K562 (cell line): ENCODE measurements at places on chromosomes 6 and 20.
A peak's percentile ranks its signal among the peaks of the same experiment; 100 is the strongest.

- no peaks in the 10 kb centered on the region for H3K36me3 ChIP-seq
- peaks cover 2% of the 10 kb centered on the region; the same call in 2 of the 3 replicates for H3K27me3 ChIP-seq
- H3K4me3 ChIP-seq = no peak overlapping the region
Measured at GRCh38 chr6:38713812-38714211, 1.3 kb upstream of the DNAH8 start.

DNA sequence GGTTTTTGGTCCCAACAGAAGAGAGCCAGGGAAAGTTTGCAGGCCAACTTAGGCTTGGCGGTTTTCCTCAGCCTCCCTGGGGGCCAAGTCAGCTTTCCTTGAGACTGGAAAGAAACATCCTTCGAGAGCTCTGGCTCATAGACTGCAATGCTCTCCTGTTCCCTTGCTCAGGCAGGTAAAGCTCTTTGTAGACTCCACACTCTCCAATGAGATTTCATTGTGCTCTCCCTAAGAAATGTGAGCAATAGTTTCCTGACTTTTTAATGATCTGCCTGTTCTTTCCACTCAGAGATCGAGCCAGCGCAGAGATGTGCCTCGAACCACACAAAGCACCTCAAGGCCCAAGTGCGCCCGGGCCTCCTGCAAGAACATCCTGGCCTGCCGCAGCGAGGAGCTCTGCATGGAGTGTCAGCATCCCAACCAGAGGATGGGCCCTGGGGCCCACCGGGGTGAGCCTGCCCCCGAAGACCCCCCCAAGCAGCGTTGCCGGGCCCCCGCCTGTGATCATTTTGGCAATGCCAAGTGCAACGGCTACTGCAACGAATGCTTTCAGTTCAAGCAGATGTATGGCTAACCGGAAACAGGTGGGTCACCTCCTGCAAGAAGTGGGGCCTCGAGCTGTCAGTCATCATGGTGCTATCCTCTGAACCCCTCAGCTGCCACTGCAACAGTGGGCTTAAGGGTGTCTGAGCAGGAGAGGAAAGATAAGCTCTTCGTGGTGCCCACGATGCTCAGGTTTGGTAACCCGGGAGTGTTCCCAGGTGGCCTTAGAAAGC, 13.9 kb downstream of the TNFAIP3 start:
- no peaks in the 10 kb centered on the region for H3K27me3 ChIP-seq
- no peak overlapping the region for H3K4me3 ChIP-seq
- H3K4me1 ChIP-seq = no peaks in the 10 kb centered on the region; the same call in 1 of the 3 replicates
- no peak for DNase-seq
- peaks cover 67% of the 10 kb centered on the region for H3K36me3 ChIP-seq

DNA sequence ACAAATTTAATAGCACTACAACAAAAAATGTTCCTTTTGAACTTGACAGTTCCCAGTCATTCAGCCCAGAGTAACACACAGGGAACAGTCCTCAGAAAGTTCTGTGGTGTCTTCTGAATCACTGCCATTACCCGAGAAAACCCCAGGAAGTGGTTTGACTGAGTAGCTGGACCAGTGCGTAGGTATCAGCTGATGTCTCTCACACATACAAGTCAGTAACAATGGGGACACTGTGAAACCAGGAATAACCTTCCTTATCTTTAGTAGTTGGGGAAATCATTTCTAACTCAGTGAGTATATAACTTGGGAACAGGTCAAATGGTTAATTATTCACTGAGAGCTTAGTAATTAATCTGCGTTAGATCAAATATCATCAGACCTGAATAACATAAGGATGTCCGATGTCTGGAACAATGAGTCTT, 73.1 kb downstream of the HIVEP2 start:
- H3K36me3 ChIP-seq = no peaks in the 10 kb centered on the region
- peaks cover 9% of the 10 kb centered on the region; the same call in 1 of the 3 replicates for H3K4me1 ChIP-seq
- DNase-seq = no peak
- no peaks in the 10 kb centered on the region; the same call in 2 of the 3 replicates for H3K27me3 ChIP-seq

GRCh38 chr20:58941471-58941870, 39.6 kb upstream of the NELFCD start:
- no peaks in the 10 kb centered on the region for H3K36me3 ChIP-seq
- H3K4me3 ChIP-seq = no peak overlapping the region
- no peaks in the 10 kb centered on the region for H3K4me1 ChIP-seq
- H3K27me3 ChIP-seq = peaks cover 27% of the 10 kb centered on the region; the same call in 2 of the 3 replicates

- H3K27me3 ChIP-seq = no peaks in the 10 kb centered on the region; the same call in 2 of the 3 replicates
- DNase-seq = peak; percentile 84
- no peaks in the 10 kb centered on the region for H3K36me3 ChIP-seq
- H3K4me1 ChIP-seq = peaks cover 9% of the 10 kb centered on the region
Measured at GRCh38 chr6:13336553-13336952, 8.2 kb upstream of the TBC1D7 start.

GRCh38 chr20:10119336-10119735, 84.5 kb downstream of the ANKEF1 start:
- no peaks in the 10 kb centered on the region for H3K27me3 ChIP-seq
- H3K27ac ChIP-seq = no peak overlapping the region
- DNase-seq = no peak
- no peak overlapping the region for H3K4me3 ChIP-seq

GRCh38 chr20:8094850-8095249, 37.2 kb upstream of the PLCB1 start:
- no peaks in the 10 kb centered on the region for H3K27me3 ChIP-seq
- no peak overlapping the region for H3K27ac ChIP-seq
- no peak overlapping the region for H3K4me3 ChIP-seq
- H3K36me3 ChIP-seq = no peaks in the 10 kb centered on the region
- DNase-seq = no peak
